ENCODE measurements at places on chromosomes 13 and 19. TPM values are rescaled to one million over a fixed set of nuclear protein-coding genes. Genes with fewer than 3 reads are reported as not detected.

GRCh38 chr13:48234566-48235340 lies 1.7 kb downstream of the ITM2B start:
- no peak for DNase-seq

DNA sequence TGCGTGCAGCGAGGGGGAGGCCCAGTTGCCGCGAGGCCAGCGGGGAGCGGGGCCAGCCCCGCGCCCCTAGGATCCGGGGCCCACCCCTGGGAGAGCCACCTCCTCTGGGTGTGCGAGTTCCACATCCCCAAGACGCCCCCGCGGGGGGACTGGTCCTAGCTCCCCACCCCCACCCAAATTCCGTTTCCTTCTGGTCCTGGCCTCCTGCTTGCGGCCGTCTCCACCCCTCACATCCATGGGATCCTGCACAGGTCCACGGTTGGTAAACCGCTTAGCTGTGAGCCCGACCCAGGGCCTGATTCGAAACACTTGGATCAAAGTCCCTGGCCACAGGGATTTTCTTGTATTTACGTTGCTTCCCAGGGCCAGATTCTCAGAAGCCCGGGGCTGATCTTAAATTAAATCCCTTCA lies 324 bp upstream of the FBXO17 start:
- DNase-seq = peak; percentile 35

Gene CRX
- total RNA-seq = not detected

Gene ZNF492
- total RNA-seq = 0.29 TPM

DNA sequence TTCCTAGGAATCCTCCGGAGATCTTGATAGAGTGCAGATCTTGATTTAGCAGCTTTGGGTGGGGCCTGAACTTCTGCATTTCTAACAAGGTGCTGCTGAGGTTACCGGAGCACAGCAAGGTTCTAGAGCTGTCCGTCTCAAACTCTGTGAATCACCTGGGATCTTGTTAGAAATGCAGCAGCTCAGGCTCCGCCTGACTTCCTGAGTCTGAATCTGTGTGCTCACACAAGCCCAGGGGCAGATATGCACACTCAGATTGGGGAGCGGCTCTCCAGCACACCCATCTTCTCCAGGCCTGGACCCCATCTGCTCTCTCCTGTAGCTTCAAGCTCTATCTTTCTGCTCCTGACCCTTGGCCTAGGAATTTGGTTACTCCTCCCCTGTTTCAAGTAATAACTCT lies 3.5 kb upstream of the TEX26 start:
- no peak for DNase-seq

GRCh38 chr13:52053460-52053859 lies 29.0 kb downstream of the UTP14C start:
- DNase-seq = no peak

Gene ZNF665
- total RNA-seq = 3.6 TPM
